ENCODE measurements at places on chromosomes 1 and 21. TPM values are rescaled to one million over a fixed set of nuclear protein-coding genes. Genes with fewer than 3 reads are reported as not detected.

Gene OR2L3
- 0.08 TPM for total RNA-seq

GRCh38 chr1:27804791-27805190 is 25.8 kb upstream of the PPP1R8 start:
- no peak overlapping the region for H3K27ac ChIP-seq
- no peaks in the 10 kb centered on the region for H3K4me1 ChIP-seq
- no peak for DNase-seq
- H3K36me3 ChIP-seq = no peaks in the 10 kb centered on the region
- no peak overlapping the region for H3K4me3 ChIP-seq

Gene WDR64
- total RNA-seq = 0.48 TPM

Gene NPL
- total RNA-seq = 3.7 TPM

Gene HYI
- total RNA-seq = 78.9 TPM

DNA sequence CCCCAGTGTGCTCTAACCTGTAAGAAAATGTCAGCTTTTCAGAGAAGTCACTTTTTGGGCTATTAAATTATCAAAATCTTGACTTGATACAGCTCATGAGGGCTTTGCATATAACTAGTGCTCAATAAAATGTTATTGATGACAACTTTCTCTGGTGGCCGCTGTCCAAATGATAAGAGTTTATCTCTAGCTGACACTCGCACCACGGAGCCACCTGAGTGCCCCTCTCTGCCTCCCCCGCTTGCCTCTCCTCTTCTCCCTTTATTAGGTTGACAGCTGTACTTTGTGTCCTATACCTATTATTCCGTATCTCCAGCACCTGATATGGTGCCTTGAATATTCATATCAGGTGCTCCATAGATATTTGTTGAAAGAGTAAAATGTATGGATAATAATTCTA is 82.8 kb downstream of the PHTF1 start:
- H3K27me3 ChIP-seq = no peaks in the 10 kb centered on the region
- no peaks in the 10 kb centered on the region for H3K36me3 ChIP-seq
- no peaks in the 10 kb centered on the region for H3K4me1 ChIP-seq
- no peak overlapping the region for H3K27ac ChIP-seq

DNA sequence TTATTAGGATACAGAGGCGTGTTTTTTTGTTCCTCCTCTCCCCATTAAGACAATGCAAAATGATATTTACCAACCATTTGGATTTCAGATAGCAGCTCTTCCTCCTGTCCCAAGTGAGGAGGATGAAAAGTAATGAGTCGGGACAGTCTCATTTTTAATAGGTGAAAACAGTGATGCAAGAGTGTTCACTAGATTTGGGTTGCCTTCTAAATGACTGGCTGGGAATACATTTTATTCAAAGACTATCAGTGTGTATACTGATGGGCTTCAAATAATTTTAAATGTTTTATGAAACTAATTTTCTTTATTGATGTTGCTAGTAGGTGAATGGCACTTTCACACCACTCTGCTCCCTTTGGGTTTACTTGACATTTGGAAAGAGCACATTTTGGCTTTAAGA is 2.1 kb downstream of the RCOR3 start:
- H3K27ac ChIP-seq = no peak overlapping the region
- peaks cover 1% of the 10 kb centered on the region for H3K4me1 ChIP-seq
- H3K4me3 ChIP-seq = peak overlapping the region; percentile 100
- H3K27me3 ChIP-seq = no peaks in the 10 kb centered on the region
- no peak for DNase-seq

Gene FAM110D
- 2.1 TPM for total RNA-seq

Measured in ovary (tissue), 10 donors.